Foreskin keratinocyte (primary cell): ENCODE measurements at places on chromosomes 16 and 17.

DNA sequence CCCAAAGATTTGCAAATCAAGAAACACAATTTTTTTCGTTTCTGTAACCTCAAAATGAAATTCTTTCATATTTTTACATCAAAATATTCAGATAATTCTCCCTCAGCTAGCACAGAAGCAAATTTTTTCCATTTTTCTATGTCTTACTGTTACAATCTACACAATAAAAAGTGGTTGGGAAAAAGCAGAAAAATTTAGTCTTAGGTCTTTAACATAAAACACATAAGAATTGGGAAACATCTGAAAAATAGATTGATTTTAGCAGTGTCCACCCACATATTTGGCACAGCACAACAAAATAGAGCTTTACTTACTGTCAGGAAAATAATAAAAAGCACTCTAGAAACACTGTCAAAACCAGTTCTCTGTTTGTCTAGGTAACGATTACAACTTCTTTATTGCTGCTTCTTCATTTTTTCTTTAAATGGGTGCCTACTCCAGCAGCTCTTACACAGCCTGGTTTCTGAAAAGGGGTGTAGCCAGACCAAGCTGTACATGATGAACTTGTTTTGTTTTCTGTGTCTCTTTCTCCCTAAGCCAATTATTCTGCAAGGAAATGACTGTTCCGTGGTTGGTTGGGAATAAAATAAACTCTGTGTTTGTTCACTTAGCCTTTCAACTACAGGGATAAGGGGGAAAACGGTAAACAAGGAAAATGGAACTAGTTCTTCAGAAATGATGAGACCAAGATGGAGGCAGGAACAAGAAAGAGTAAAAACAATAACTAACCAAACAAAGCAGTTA lies at the start of gene ABCA6:
TSS of gene ABCA6 (minus strand) at position 465 of the 744 bp plus-strand sequence. CDS start 1,192 bp downstream, outside the sequence.
- no peak for DNase-seq

GRCh38 chr17:48102043-48102750 lies 919 bp upstream of the CBX1 start:
- DNase-seq, result no peak

GRCh38 chr16:81481207-81481821 lies 36.7 kb downstream of the CMIP start:
- DNase-seq, result no peak

DNA sequence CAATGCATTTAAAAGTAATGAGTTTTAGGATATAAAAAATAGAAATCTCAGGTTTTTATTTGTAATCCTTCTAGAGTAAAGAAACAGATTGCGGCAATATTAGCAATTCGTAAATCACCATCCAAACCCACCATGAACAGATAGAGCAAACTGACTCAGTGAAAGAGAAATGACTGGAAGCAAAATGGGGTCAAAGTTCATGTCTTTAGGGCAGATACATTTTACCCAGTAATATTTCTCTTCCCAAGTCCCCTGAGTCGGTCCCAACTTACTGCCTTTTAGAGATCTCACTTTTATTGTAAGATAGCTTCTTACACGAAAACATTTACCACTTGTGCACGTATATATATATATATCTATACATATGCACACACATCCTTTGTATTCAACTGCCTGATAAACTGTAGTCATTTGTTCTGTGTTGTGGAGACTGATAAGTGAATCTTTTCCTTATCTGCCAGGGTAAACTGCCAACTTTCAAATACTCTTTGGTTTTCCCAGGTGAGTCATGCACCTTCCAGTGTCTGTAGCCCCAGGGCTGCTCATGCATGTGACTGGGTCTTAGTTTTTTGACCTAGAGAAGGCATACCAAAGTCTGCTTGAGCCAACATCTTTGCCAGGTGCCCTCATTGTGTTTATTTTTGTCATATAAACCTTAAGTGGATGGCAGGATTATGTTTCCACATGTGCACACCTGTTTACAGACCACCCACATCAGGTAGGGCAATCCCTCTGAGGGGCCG lies 7.8 kb upstream of the IRF8 start:
- DNase-seq, result peak; percentile 48

DNA sequence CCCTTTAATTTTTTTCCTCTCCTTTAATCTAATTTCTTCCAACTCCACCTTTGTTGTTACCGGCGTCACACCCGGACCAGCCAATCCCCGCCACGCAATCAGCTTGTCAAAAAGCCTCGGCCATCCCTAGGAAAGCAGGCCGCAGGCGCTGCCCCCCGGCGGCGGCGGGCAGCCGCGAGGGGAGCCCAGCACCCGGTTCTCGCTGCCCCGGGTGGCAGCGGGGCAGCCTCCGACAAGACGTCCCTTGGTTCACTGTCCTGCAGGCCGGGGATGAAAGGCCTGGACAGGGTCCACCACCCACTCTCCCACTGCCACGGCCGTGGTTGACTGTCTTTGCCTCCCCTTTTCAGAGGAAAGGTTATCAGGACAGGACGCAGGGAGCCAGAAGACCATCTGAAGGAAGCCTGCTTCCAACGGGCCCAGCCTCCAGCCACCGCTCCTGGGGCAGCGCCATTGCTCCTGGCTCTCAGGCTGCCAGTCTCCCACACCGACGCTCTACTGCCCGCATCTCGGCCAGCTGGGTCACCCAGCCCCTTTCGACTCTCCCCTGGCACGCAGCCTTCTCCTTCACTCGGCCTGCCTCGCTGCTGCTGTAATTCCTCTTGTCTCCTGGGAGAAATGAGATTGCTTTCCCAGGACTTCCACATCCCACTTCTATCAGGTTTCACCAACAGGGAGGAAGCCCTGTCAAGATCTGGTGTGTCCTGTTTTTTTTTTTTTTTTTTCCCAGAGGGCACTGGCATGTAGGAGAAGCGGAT lies 2.8 kb upstream of the UBTF start:
- DNase-seq, result no peak

- DNase-seq, result no peak
Measured at GRCh38 chr17:6439951-6440350, 4.3 kb upstream of the PIMREG start.

DNA sequence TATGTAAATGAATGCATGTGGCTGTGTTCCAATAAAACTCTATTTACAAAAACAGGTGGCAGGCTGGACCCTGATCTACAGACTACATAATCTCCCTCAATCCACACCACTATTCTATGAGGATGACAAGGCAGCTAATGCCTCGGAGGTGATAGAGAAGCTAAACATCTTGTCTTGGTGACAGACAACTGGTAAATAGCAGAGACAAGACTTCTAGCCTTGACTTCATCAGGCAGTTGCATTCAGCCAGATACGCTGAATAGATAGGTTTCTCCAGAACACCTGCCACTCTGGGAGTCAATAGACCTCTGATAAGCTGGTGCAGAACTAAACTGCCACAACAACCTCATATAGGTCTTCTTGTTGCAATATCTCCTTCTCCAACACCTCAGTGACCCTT lies 3.3 kb downstream of the ATPAF2 start:
- no peak for DNase-seq

GRCh38 chr16:63512910-63513309 lies 1476.7 kb upstream of the CDH8 start:
- DNase-seq, result no peak

- no peak for DNase-seq
Measured at GRCh38 chr17:82154881-82155331, 56.9 kb upstream of the FASN start.

DNA sequence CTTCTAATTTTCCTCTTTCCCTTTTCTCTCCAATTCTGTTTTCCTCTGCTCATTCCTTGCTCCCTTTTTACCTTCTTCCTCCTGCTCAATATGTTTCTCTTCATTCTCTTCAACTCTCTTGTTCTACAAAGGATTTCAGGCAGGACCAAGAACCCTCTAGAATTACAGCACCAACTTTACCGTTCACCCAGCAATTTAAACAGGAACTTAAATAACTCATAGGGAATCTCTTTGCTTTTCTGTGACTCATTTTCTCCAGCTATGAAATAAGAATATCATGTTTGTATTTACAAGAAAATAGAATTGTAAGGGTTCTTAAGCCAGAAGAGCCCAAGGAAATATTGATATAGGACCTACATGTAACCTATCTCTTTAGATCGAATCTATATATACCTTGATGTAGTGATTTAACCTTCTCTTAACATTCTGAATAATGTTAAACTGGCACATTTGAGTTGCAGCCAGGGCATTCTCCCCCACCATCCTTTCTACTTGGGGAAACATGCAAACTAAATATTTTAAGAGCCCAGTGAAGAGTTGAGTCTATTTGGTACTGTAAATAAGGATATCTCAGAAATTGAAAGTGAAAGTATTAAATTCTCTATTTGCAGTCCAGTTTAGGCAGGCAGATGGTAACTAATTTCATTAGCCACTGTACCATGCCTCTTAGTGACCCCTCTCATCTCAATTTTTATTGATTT lies 137.0 kb downstream of the ANKFN1 start:
- no peak for DNase-seq

DNA sequence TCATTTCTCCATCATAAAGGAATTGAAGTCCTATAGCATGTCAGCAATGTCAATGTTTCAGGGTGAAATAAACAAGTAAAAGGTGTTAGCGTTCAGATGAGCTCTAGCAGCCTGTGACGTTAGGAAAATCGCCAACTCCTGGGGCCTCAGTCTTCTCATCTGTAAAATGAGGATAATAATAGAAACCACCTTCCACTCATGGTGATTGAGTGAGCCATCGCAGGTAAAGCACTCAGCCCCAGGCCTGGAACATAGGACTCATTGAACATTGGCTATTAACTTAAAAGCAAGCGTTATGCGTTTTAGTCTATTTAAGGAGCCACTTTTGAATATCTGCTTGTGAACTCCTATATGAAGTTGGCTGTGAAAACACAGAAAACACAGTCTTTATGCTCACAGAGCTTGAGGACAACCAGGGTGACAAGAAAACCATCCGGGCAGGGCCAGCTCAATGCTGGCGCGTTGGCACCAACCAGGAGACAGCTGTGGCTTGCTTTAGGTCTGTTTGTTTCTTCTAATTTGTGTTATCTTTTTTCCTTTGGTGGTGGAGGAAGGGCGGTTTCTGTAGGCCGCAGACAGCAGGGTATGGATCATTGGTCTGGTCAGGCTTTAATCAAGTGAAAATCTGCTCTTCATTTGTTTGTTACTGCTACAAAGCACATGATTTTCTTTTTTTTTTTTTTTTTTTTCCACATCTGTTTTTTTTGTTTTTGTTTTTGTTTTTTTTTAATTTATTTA lies 35.7 kb upstream of the MED9 start:
- no peak for DNase-seq
